ENCODE measurements at places on chromosomes 3 and 15. TPM values are rescaled to one million over a fixed set of nuclear protein-coding genes. Genes with fewer than 3 reads are reported as not detected.

KLF15 gene
- total RNA-seq, result not detected

DNA sequence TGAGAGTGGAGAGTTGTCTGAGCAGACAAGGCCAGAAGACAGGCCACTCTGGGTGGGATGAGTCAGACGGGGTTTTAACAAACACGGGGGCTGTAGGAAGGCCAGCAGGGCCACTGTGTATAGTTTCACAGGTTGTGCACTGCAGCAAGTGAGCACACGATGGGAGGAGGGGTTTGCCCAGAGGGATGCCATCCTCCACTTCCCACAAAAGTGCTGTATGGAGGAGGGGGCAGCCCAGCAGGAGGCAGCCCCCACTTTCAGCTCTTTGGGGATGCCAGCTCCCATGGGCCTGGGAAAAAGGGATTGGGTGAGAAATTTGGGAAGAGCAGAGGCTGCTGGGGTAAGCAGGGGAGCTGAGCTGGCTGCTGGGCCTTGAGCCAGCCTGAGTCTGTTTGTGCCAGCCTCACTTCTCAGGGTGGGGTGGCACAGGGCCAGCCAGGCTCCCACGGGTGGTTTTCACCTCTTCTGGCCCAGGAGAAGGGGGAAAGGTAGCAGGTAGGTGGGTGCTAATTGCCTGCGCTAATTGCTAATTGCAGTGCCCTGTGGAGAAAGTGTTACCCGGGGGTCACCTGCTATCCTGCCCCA, 6.7 kb downstream of the ZBTB47 start:
- H3K4me1 ChIP-seq, result no peaks in the 10 kb centered on the region
- H3K4me3 ChIP-seq, result no peak overlapping the region
- DNase-seq, result no peak
- no peaks in the 10 kb centered on the region for H3K36me3 ChIP-seq

DNA sequence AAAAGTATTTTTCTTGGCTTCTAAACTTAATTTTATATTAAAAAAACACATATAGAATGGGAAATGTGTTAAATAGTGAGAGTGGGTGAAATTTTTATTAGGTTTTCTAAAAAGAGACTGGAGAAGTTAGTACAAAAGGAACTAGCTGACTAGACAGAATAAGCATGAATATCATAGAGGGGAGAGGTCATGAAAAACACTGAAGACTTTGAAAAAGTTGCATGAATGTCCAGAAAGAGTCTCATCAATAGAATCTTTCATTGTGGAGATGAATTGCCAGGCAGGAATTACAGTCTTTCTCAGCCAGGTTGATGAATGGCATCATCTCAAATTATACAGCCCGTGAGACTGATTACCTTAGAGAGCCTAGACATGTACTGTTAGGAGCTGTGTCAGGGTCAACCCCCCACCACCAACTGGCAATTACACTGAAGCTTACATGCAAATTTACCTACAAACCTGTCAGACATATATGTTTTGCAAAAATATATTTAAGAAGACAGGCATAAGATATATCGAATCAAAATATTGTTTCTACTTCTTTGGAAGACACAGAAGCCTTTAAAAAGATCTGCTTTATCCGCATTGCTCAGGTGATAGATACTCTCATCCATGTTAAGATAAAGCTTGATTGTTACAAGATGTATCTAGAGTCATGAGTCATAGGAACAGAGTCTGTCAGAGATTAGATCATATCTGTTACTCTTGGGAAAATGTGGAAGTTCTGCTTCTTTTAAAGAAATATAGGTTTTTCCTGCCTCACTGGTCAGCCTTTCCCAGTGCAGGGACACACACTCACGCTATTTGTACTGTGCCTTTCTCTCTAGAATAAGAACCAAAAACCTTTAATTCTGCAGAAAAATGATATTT, 34.8 kb upstream of the PFN2 start:
- no peak overlapping the region for H3K4me3 ChIP-seq
- DNase-seq, result no peak
- no peaks in the 10 kb centered on the region for H3K36me3 ChIP-seq
- H3K27me3 ChIP-seq, result peaks cover 2% of the 10 kb centered on the region

FBXW12 gene
- total RNA-seq, result not detected

DNA sequence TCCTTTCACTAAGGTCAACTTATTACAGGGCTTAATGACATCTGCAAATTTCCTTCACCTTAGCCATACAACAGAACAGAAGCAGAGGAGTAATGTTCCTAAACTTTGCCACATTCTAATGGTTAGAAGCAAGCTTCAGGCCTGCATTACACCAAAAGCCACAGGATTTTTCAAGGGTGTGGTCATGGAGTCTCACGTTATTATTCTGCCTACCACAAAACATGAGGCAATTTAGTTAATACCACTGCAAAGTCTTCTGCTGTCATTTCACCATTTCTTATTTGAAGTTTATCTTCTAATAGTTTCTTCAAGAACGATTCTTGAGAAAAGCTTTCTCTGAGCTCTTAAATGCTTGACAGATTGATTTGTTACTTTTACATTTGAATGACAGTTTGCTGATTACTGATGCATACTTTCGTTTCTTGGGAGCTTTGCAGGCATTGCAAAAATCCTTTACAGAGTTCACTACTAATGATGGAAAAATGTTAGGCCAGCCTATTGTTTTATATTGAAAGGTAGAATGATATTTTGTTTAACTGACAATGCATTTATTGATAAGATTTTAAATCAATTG, 1257.1 kb downstream of the NSUN3 start:
- no peaks in the 10 kb centered on the region for H3K36me3 ChIP-seq
- H3K4me3 ChIP-seq, result no peak overlapping the region
- DNase-seq, result no peak
- no peaks in the 10 kb centered on the region for H3K4me1 ChIP-seq
- no peaks in the 10 kb centered on the region for H3K27me3 ChIP-seq

- H3K4me1 ChIP-seq, result no peaks in the 10 kb centered on the region
- no peaks in the 10 kb centered on the region for H3K27me3 ChIP-seq
- no peak overlapping the region for H3K27ac ChIP-seq
- no peak for DNase-seq
Observed at GRCh38 chr15:80289528-80290495, 37.8 kb upstream of the CTXND1 start.

DNA sequence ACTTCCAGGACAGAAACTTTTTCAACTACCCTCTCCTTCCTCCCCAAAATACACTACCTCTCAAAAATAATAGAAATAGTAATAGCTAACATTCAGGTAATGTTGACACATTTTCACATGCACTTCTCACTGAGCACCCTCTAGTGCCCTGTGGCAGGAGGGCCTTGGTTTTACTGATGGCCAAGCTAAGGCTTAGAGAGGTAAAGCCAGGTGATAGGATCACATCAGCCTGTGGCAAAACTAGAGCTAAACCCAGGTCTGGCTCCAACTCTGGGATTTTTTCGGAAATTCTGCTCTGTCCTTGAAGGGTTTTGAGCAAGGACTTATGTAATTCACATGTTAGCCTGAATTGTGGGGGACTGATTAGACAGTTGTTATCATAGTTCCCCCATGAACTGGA, 922 bp upstream of the TAMM41 start:
- H3K27me3 ChIP-seq, result peaks cover 1% of the 10 kb centered on the region
- H3K27ac ChIP-seq, result peak overlapping the region; percentile 76
- peak overlapping the region; percentile 95 for H3K4me3 ChIP-seq
- peaks cover 29% of the 10 kb centered on the region for H3K4me1 ChIP-seq
- peak; percentile 18 for DNase-seq

DNA sequence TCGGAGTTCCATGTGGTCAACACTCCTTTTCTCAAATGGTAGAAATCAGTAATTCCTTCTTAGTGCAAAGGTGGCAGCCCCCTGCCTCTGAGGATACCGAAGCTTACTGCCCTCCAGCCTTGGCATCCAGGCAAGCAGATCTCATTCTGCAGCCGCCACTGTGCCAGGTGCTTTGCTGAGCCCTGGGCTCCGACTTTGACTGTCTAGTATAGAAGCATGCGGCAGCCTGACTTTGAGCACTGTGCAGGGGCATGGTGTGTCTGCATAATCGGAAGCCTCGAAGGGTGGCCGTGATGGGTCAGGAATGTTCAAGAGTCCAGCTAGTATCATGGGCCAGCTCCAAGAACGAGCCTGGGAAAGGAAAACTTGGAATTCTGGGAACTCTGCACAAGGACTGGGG, 39.7 kb downstream of the ABTB1 start:
- H3K4me3 ChIP-seq, result no peak overlapping the region
- no peak for DNase-seq
- H3K27ac ChIP-seq, result no peak overlapping the region
- no peaks in the 10 kb centered on the region for H3K4me1 ChIP-seq

MOBP gene
- total RNA-seq, result not detected

GRCh38 chr15:74208901-74209559, 6.4 kb upstream of the STRA6 start:
- no peaks in the 10 kb centered on the region for H3K27me3 ChIP-seq
- no peak for DNase-seq
- no peak overlapping the region for H3K4me3 ChIP-seq
- no peaks in the 10 kb centered on the region for H3K36me3 ChIP-seq
- H3K4me1 ChIP-seq, result no peaks in the 10 kb centered on the region
- no peak overlapping the region for H3K27ac ChIP-seq

DNA sequence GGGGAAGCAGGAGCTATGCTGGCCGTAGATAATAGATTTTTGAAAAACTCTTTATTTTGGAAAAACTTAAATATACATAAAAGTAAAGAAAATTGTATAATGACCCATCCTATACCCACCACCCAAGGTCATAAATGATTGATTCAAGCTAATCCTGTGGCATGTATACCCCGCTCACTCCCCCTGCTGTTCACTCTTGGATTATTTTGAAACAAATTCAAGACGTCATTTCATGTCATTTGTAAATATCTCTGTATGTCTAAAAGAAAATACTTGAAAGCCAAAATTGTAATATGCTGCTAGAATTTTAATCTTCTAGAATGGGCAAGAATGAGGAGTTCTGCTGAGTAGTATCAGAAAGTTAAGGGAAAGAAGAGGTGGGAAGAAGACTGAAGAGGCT, 241.7 kb downstream of the FEZF2 start:
- no peaks in the 10 kb centered on the region for H3K4me1 ChIP-seq
- no peaks in the 10 kb centered on the region for H3K27me3 ChIP-seq
- no peaks in the 10 kb centered on the region for H3K36me3 ChIP-seq
- peak; percentile 4 for DNase-seq
- no peak overlapping the region for H3K27ac ChIP-seq

DNA sequence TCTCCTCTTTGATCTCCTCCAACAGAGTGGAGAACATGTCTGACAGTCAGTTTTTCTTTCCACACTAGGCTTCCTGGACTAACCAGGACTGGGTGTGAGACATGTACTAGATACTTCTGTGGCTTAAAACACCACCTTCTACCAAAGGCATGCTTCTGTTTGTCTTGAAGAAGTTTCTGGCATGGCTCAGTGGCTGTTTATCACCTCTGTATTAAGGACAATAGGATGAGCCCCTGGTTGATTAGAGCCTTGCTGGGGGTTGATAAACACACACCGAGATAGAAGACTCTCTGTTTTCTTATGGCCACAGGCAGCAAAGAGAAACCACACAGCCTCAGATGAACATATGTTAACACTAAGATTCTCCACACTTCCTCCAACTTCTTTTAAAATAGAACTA, 40.5 kb downstream of the SV2B start:
- no peaks in the 10 kb centered on the region for H3K4me1 ChIP-seq
- peaks cover 2% of the 10 kb centered on the region for H3K27me3 ChIP-seq
- H3K27ac ChIP-seq, result no peak overlapping the region
- no peak for DNase-seq
- H3K4me3 ChIP-seq, result no peak overlapping the region

DNA sequence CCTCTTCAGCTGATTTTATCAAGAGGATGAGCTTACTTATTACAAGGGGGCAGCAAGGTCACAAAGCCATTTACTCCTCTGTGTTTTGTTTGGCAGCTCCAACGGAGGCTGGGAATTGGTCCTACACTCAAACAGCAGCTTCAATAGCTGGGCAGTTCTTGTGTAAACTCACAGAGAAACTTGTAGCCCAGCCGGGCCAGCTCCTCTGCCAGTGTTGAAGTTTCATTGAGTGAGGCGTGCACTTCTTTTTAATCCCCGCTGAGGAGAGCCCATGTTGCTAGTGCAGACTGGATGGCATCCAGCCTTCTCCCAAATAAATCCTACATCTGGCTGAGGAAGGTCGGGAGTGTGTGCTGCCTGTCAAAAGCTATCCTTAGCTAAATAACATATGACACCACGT, 59.5 kb downstream of the BFSP2 start:
- H3K27me3 ChIP-seq, result no peaks in the 10 kb centered on the region
- no peaks in the 10 kb centered on the region for H3K36me3 ChIP-seq
- peaks cover 7% of the 10 kb centered on the region for H3K4me1 ChIP-seq
- no peak for DNase-seq
- H3K27ac ChIP-seq, result no peak overlapping the region
- H3K4me3 ChIP-seq, result no peak overlapping the region

DNA sequence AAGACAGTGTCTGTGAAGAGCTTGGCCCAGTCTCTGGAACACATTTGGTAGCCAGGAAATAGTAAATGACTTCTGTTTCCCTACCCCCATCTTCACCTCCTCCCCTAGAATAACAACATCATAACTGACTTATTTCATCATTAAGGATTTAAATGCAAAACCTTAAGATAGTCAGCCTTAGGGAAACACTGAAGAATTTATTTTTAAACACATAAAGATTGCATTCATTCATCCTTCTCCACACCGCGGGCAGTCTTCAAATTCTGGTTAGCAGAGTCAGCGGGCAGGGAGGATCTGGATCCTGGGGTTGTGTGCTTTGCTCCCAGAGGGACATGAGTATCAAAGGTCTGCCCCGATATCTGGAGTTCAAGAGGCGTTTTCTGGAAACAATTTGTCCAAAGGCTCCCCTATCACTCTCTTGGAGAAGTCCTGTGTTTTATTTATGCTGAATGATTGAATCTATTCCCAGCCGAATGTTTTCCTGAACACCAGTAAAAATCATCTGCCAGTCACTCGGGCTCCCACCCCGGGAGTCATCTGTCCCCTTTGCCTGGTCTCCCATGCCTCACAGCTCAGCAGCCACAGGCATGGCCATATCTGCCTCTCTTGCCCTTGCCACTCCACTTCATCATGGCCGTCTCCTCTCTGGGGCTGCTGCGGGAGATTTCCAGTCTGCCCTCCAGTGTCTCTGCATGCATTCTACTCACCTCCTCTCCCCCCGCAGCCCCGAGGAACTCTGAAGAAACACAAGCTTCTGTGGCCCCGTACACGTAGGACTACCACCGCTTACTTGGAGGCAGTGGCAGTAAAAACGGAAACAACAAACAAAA, 234.7 kb upstream of the CTDSPL start:
- H3K36me3 ChIP-seq, result no peaks in the 10 kb centered on the region
- H3K4me1 ChIP-seq, result no peaks in the 10 kb centered on the region
- no peak overlapping the region for H3K4me3 ChIP-seq
- no peak overlapping the region for H3K27ac ChIP-seq

PATL2 gene
- total RNA-seq, result 44.1 TPM

MST1 gene
- total RNA-seq, result 4.1 TPM

DNA sequence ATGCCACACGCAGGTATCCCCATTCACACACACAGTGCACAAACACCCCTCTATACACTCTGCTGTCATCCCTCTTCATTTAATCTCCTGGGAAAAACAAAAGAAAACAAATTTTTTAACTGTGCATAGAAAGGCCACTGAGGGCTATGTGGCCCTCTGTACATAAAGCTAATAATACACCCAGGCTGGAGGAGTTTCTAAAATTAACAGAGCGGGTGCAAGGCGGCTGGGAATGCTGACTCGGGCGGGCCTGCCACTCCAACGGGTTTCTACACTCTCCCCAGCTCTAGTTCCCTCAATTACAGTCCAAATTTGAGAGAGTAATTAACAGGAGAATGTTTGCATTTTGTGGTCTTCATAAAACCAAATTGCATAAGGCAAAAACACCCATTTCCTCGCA, 23.1 kb downstream of the HCN4 start:
- H3K27me3 ChIP-seq, result peaks cover 2% of the 10 kb centered on the region
- no peak for DNase-seq
- no peak overlapping the region for H3K4me3 ChIP-seq
- no peaks in the 10 kb centered on the region for H3K36me3 ChIP-seq
- H3K4me1 ChIP-seq, result no peaks in the 10 kb centered on the region

Data from CD4-positive, CD25-positive, alpha-beta regulatory T cell (primary cell).